ENCODE measurements at places on chromosomes 1 and 21.

DNA sequence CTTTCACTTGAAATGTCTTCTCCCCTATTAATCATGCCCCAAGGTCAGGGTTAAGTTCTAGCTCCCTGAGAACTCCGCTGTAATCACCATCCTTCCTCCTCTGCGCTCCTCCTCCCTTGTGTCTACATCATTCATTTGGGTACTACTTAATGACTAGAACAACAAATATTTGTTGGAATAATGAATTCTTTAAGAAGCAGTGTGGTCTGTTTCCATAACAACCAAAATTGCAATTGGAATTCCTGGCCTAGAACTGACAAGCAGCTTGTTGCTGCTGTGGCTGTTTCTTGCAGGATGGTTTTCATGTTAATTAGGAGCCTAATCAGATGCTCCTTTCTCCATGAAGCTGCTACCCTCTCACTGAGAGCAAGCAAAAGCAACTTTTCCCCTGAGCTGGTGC is 192.5 kb downstream of the ZZZ3 start:
- DNase-seq: no peak

- DNase-seq: no peak
Observed at GRCh38 chr1:26364956-26365355, 7.6 kb downstream of the ZNF683 start.

- DNase-seq: no peak
Observed at GRCh38 chr1:14570514-14570913, 28.0 kb upstream of the KAZN start.

DNA sequence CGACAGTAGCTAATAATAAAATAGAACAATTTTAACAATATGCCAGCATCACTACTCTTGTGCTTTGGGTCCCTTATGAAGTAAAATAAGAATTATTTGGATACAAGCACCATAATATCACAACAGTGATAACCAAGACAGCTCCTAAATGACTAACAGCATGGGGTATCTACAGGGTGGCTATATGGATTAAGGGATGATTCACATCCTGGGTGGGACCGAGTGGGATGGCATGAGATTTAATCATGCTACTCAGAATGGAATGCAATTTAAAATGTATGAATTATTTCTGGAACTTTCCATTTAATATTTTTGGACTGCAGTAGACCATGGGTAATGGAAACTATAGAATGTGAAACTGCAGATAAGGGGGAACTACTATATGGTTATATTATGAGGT is 28.1 kb upstream of the B3GALNT2 start:
- DNase-seq: peak; percentile 47

DNA sequence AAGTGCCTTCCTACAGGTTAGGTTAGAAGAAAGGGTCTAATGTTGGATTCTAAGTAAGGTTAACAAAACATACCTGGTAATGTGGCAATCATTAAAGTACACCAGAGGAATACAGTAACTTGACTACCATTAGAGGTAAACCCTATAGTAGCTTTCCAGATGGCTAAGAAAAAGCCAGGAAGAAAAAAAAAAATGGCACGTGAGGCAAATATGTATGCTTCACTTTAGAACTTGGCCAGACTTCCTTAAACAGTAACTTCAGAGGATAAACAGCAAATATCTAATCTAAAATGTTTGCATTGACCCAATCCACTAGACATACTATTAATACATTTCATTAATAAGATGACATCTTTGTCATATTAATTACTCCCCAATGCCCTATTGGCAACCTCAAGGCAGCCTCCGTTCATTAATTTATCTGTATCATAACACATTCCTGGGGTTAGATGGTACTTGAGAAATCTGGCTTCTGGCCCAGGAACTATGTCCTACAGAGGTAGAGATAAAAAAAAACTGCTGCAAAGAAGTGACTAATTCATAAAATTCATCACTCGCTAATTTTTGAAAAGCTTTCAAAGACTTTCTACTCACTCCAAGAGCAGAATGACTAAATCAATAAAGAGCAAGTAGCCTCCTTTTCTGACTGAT is 5.8 kb downstream of the DCAF8 start:
- no peak for DNase-seq

DNA sequence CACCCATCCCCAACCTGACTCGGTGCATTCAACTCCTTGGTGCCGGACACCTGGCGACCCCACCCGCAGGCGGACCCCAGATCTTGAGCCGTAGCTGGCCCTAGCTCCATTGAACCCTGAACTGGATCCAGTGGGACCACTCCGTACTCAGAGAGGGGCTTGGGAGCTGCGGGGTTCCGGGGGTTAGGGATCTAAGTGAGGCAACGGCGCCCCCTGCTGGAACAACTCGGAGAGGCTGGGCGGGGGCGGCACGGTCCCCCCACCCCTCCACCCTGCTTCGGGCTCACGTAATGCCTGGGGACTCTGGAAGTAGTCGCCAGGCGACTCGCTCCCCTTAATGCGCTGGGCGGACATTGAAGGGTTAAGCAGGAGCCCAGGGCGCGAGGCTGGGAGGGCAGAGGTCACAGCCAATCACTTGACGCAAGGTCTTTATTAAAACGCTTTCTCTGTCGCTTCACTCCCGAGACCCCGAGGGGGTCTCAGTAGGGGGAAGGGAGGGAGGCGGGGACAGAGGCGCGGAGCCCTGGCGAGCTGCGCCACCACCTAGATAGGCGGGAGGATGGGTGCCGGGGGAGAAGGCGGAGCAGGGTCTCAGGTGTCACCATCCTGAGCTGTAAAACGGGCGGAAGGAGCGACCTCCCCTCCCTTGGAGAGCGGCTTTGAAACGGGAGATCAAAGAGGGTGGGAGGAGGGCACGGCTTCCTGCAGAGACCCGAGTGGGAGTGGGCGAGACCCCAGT is 704 bp upstream of the CRABP2 start:
- DNase-seq: peak; percentile 97

GRCh38 chr1:35573198-35574124 is at the start of gene TFAP2E:
Gene TFAP2E (plus strand): TSS chr1:35573314. CDS start chr1:35573578, 264 bp downstream.
- DNase-seq: peak; percentile 67

- no peak for DNase-seq
Observed at GRCh38 chr21:35529171-35529863, 480.2 kb upstream of the RUNX1 start.

GRCh38 chr1:91601554-91602376 is 101.1 kb downstream of the CDC7 start:
- no peak for DNase-seq

DNA sequence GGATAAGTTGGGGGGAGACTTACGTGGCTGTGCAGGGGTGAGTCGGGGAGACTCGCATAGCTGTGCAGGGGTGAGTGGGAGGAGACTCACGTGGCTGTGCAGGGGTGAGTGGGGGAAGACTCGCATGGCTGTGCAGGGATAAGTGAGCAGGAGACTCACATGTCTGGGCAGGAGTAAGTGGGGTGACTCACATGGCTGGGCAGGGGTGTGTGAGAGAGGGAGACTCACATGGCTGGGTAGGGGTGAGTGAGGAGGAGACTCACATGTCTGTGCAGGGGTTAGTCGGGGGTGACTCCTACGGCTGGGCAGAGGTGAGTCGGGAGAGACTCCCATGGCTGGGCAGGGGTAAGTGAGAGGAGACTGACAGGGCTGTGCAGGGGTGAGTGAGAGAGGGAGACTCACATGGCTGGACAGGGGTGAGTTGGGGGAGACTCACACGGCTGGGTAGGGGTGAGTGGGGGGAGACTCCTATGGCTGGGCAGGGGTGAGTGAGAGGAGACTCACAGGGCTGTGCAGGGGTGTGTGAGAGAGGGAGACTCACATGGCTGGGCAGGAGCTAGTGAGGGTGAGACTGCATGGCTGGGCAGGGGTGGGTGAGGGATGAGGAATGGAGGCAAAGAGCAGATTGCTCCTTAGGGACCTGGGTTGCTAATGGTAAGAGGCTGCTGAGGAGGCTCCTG is 56.0 kb upstream of the ABCG1 start:
- DNase-seq: peak; percentile 36

GRCh38 chr1:11693024-11693590 is 1.6 kb downstream of the DRAXIN start:
- DNase-seq: no peak

- DNase-seq: no peak
Observed at GRCh38 chr1:187477103-187477502, 648.4 kb downstream of the PLA2G4A start.

- DNase-seq: no peak
Observed at GRCh38 chr1:36513676-36514473, 31.2 kb upstream of the CSF3R start.

- DNase-seq: no peak
Observed at GRCh38 chr1:245609354-245610150, 454.8 kb downstream of the KIF26B start.

GRCh38 chr1:151653397-151653796 is 41.5 kb downstream of the SNX27 start:
- DNase-seq: no peak

- peak; percentile 85 for DNase-seq
Observed at GRCh38 chr1:23809751-23810171, 9.2 kb upstream of the GALE start.

GRCh38 chr1:55854911-55855310 is 639.7 kb upstream of the USP24 start:
- no peak for DNase-seq

DNA sequence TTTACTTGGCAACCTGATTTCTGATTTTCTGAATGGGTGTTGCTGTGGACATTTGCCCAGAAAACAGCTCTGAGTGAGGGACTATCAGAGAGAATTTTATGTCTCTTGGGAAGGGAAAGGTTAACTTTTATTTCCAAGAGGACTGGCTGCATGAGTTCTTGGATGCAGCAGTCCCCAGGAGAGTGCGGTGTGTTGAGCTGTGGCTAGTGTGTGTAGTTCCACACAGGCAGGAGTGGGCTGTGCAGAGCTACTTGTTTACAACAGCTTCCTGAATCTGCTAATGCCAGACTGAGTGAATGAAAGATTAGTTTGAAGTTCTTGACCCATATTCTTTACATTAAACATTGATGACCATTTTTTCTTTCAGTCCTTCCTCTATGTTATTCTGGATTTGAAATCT is 41.0 kb upstream of the APOBEC4 start:
- no peak for DNase-seq

GRCh38 chr1:158150523-158150922 is 30.2 kb upstream of the CD1D start:
- no peak for DNase-seq

GRCh38 chr1:243313635-243314536 is 58.0 kb downstream of the SDCCAG8 start:
- peak; percentile 73 for DNase-seq

GRCh38 chr1:159889202-159889601 is 10.8 kb downstream of the CFAP45 start:
- no peak for DNase-seq

DNA sequence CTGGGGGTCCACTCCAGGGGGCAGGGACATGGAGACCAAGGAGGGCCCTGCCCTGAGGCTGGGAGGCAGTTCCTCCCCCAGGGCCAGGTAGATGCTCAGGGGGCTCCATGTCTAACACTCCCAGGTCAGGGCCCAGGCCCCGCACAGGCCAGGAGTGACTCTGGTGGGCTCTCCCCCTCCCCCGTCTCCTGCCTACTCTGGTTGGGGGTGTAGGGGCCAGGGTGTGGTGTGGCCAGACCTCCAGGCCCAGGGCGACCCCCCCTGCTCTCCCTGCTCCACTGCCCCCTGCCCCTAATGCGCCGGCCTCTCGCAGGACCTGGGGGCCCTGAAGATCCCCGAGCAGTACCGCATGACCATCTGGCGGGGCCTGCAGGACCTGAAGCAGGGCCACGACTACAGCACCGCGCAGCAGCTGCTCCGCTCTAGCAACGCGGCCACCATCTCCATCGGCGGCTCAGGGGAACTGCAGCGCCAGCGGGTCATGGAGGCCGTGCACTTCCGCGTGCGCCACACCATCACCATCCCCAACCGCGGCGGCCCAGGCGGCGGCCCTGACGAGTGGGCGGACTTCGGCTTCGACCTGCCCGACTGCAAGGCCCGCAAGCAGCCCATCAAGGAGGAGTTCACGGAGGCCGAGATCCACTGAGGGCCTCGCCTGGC is 19.7 kb upstream of the CCDC27 start:
- peak; percentile 56 for DNase-seq

- DNase-seq: no peak
Observed at GRCh38 chr1:218967836-218968235, 205.8 kb upstream of the LYPLAL1 start.

GRCh38 chr1:61536174-61537108 is 188.5 kb downstream of the TM2D1 start:
- no peak for DNase-seq

Measured in NCI-H82 (cell line).